ENCODE measurements at places on chromosomes 5 and 9.

- DNase-seq, result no peak
Observed at GRCh38 chr5:137453483-137454080, 45.5 kb downstream of the SPOCK1 start.

- DNase-seq, result no peak
Observed at GRCh38 chr5:165576678-165577275, 2071.4 kb downstream of the MAT2B start.

DNA sequence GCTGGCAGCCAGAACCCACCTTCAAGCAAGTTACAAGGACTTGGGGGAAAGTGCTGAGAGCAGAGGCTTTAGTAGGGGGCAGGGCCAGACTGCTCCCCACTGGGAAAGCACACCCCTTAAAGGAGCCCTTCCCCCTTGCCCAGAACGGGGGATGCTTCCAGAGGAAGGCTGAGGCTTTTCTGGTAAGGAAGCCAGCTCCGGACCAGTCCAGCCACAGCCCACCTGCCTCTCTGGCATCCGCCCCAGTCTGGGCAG is 4.2 kb upstream of the DPM2 start:
- no peak for DNase-seq

GRCh38 chr5:35213608-35214007 is 16.7 kb downstream of the PRLR start:
- no peak for DNase-seq

DNA sequence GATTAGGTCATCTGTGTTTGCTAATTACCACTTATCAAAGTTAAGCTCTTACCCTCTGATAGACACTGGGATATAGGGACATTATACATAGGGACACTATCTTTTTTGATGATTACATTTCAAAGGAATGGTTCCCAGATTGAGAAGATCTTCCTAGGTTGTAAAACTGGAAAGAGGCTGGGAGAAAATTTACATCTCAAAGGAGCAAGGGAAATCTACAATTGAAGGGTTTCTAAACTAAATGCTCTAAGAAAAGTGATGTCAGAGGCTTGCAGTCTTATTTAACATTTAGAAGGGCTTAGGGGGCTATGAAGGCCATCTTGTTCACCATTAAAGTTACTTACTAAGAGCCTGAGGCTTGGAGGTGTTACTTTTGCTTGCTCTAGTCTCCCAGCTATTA is 242.8 kb downstream of the PRR16 start:
- no peak for DNase-seq

GRCh38 chr9:131714821-131715220 is 25.1 kb downstream of the RAPGEF1 start:
- DNase-seq, result no peak

DNA sequence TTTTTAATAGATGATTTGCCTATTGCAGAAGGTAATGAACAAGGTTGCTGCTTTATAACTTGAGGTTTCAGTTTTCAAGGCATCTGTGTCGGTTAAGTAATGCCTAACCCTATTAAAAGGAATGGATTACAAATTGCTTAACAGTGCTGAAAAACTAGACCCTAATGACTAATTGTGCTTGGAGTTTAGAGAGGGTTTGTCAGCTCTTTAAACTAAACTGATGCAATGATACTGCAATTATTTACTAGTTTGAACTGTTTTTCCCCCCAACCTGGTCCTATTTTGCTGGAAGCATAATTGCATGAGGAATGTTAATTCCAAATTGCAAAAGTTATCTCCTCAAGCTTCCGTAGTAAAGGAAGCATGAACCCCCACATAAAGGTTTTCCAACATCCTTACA is 39.3 kb upstream of the TLX3 start:
- DNase-seq, result no peak

DNA sequence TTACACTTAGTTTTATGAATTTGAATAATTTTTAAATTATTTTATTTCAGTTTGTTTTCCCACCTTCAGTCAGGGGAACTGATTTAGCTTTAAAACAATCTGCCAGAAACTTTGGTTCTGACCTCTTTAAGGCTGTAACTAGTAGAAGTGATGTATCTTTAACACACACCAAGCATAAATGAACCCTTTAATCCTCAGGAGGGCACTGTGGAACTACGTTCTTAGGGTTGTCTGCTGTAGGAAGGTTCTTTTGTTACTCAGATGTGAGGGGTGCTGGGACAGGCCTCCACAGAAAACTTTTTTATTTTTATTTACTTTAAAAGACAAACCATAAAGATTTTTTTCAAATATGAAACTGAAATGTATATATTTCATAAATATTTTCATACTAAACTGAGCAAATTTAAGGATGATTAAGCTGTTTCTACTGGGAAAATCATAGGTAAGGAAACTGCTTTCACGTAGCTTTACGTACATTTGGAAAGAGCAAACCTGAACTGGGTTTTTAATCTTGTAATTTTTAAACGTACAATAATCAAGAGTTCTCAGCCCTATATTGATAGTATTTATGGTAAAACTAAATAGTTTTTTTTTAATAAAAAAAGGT is 5.3 kb downstream of the KLF4 start:
- no peak for DNase-seq

DNA sequence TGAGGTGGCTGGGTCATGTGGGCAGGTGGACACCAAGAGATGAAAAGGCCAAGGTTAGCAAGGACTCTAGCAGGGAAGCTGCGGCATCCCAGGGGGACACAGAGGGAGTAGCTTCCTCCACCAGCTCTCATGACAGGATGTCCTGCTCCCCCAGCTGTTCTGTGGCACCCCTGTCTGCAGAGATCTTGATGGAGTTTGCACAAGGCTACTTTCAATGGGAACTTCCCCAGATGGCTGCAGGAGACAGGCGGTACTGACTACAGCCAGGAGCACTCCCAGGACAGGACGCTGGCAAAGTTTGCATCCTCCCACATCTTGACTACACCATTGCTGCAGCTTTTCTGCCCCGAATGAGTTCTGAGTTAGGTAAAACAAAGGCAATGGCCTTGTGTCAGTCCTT is 312.8 kb downstream of the TLE4 start:
- DNase-seq, result no peak

DNA sequence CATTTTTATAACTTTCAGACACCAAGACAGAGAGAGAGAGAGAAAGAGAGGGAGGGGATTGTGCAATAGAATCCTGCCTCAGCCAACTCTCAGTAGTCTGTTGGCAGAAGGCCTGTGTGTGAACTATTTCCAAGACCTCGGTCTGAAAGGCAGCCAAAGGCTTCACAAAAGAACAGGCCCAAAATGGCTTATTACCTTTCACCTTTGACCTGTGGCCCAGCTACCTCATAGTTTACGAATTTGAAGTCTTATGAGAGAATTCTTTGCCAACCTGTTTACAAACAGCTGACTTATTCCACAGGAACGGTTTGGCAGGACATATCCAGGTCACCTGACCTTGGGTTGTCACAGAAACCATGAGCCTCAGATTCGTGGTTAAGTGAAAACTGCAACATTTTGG is 48.6 kb downstream of the NR2F1-AS1 start:
- DNase-seq, result no peak

- no peak for DNase-seq
Observed at GRCh38 chr9:30697958-30698357, 1686.5 kb upstream of the ACO1 start.
